Germinal center (tissue), 1 donor: ENCODE measurements at places on chromosomes 3 and 15.

DNA sequence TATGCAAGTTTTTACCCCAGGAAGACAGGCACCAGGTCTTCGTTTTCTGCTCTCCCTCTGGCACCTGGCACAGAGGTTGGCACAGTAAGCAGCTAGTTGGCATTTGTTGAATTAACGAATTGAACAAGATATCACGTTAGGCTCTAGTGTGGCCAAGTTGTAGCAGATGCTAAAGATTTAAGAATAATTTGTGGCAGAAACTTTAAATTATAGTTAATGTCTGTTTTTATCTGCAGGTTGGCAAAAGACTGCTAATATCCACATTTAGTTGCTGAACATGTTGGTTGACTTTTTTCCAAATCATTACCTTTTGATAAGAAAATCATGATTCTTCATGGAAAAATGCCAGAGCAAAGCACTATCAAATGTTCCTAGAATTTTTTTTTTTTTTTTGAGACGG lies 8.1 kb downstream of the CHRNA5 start:
- DNase-seq, result no peak

GRCh38 chr3:34256021-34256420 lies 457.6 kb downstream of the PDCD6IP start:
- DNase-seq, result no peak

- DNase-seq, result no peak
These were observed 337.2 kb downstream of the SATB1 start for GRCh38 chr3:18087988-18088387.

DNA sequence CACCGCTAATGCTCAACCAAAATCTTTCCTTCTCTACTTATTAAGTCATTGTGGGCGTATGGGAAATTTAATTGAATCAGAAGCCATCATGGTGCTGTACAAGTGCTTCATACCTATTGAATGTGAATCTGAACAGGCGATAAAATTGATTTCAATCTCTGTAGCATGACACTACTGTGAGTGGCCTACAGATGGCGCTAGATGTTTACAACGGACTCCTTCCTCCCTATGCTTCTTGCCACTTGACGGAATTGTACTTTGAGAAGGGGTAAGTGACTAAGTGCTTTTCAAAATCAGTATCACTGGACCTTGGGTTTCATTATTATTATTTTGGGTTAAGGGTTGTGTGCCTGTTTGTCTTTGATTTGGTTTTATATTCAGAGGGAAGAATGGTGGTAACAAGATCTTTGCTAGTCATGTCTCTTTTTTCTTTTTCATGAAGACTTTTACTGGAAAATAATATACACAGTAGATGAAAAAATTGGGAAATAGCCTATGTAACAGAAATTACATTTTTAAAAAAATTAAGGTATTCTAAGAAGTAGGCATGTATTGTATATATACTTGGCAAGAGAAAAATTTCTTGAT lies 35.4 kb downstream of the ACP3 start:
- DNase-seq, result peak; percentile 64

DNA sequence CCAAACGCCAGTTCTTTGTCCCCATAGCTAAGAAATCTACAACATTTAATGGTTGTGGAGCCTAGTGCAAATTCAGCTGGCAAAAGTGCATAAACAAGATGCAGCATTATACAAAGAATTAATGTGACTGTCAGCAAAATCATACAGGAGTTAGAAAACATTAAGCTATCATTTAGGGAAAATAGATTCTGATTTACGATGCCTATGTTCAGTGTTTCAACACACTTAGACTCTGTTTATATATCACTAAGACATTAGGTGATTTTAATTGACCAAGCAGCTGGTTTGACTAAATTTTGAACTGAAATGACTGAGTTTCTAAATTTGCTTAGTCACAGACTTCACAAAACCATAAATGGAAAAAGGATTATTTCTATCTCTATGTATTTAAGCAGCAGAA lies 1076.8 kb downstream of the TBL1XR1 start:
- no peak for DNase-seq

DNA sequence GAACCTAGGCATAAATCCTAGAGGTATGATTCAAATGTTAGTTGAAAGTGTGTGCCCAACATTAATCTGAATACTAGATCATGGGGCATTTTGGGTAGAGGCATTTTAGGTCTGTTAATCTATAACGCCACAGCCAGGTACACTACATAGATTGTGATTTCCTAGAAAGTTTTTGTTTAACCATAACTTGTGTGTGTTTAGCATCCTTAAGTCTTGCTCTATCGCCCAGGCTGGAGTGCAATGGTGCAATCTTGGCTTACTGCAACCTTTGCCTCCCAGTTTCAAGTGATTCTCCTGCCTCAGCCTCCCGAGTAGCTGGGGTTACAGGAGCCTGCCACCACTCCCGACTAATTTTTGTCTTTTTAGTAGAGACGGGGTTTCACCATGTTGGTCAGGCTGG lies 59.1 kb downstream of the TRIM71 start:
- DNase-seq, result no peak
